MG63 (cell line): ENCODE measurements at places on chromosomes 11 and 22. TPM values are rescaled to one million over a fixed set of nuclear protein-coding genes. Genes with fewer than 3 reads are reported as not detected.

GRCh38 chr11:112343368-112344039 is 82.8 kb upstream of the PLET1 start:
- DNase-seq = no peak

GRCh38 chr11:125514336-125515101 is 18.5 kb upstream of the FEZ1 start:
- peak; percentile 50 for DNase-seq

GRCh38 chr11:66542362-66542761 is 3.5 kb downstream of the ZDHHC24 start:
- DNase-seq = peak; percentile 28

- DNase-seq = peak; percentile 78
Observed at GRCh38 chr11:12090061-12090591, 20.3 kb upstream of the MICAL2 start.

The IGLL1 gene
- not detected in 2 replicates for total RNA-seq

The PRDX5 gene
- total RNA-seq = 291 and 333 TPM in 2 replicates
